Activated T-helper 1 cell treated with anti-CD3 and anti-CD28 coated beads, Interleukin-2, amount 50 U/mL, for 16 hours (primary cell): ENCODE measurements at places on chromosomes 5 and 9.

GRCh38 chr9:121268598-121268850 is 562 bp downstream of the GSN start:
- DNase-seq = no peak

- no peak for DNase-seq
These were observed 288.1 kb downstream of the HCN1 start for GRCh38 chr5:45408067-45408466.

DNA sequence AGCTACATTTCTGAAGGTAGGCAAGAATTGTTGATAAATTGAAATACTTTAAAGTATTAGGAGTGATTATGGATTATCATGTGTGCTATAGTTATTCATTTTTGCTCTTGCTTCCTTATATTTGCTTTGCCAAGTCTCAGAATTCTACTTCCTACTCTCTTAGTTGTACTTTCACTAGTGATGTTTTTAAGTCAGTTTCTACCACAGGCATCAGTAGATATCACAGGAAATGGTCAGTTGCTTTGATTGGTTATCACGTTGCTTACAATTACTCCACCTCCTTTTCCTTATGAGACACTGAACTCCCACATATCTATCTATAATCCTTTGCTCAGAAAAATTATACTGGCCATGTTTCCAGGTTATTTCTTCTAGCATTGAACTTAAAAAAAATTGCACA is 472.8 kb downstream of the DMRTA1 start:
- DNase-seq = no peak

- no peak for DNase-seq
These were observed 30.0 kb upstream of the GRIA1 start for GRCh38 chr5:153460421-153460820.

- no peak for DNase-seq
These were observed 38.2 kb downstream of the SLC9A3 start for GRCh38 chr5:485946-486491.
